ENCODE measurements at places on chromosomes 6 and 20.

DNA sequence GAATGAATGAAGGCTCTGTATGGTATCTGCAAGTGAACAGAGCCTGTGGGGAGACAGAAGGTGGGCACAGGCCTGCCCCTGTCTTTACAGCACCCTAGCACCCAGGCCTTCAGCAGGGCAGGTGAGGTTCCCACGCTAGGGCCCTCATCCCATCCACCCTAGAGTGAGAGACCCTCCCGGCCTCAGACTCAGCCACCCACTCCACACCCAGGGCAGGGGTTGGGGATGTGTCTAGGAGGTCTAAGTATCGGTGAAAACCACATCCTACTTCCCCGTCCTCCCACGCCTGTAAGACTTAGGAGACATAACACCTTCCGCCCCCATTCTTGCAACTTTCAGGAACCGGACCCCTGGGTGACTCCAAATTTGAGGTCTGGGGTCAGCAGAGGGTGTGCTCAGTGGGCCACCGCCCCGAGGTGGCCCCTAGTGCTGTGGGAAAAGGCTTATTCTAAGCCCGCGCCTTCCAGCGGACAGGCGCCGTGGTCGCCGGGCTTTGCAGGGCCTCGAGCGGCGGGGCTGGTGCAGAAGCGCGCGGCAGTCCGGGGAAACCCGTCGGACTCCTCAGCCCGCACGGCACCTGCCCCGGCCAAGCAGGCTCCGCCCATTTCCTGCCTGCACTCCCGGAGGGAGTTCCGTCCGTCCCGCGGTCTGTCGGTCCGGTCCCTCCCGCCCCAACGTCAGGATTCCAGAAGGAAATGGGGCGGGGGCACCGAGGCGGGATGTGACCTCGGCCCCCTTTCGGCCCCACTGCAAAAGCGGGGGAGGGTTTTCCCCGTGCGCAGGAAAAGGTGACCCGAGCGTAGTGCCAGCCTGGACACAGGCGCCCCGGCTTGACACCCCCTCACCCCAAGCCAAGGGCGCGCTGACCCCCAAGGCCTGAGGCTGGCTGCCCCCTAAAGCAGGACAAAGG lies 868 bp downstream of the SAMD10 start:
- peak; percentile 66 for DNase-seq

- DNase-seq: no peak
Observed at GRCh38 chr6:132481189-132481588, 31.7 kb downstream of the STX7 start.

DNA sequence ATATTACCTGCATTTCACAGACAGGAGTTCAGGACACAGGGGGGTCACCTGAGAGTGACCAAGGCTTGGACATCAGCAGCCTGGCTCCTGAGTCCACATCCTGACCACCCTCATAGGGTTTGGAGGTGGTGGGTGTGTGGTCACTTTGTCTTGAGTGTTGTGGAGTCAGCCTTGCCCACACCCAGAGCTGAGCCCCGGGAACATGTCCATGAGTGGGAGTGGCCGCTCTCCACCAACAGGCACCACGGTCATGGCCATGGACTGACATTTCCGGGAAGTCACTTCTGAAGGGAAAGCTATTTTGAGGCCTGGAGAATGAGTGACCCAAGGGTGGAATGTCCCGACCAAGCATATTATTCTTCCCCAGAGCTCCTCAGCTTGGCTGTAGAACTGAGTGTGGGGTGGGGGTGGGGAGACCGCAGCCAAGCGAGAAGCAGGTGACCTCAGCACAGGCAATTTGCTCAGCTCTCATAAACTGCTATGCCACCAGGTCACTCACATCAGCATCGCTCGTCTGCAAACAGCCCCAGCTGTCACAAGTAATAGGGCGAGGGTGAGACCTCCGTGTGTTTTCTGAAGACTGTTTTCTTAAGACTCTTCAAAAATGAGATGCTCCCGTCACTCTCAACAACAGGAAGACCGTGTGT lies 348.6 kb upstream of the CDH4 start:
- no peak for DNase-seq

DNA sequence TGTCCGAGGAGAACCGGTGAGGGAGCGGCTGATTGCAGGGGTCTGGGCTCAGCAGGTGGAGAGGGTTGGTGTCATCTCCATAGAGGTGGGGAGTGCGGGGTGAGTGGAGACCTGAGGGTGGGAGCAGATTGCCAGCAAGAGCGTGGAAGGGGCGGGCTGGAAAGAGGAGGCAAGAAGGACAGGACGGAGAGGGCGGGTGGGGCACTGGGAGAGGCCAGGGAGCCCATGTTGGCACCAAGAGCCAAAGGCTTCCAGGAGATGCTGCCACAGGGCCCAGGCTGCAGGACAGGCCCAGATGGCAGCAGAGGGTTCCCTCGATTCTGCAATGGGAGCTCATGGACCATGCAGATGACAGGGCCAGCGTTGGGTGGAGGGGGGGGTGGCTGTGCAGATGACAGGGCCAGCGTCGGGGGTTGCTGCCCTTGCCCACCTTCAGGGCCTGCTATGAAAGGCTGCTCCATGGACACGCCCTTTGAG lies 105.4 kb downstream of the TMEM242 start:
- no peak for DNase-seq

DNA sequence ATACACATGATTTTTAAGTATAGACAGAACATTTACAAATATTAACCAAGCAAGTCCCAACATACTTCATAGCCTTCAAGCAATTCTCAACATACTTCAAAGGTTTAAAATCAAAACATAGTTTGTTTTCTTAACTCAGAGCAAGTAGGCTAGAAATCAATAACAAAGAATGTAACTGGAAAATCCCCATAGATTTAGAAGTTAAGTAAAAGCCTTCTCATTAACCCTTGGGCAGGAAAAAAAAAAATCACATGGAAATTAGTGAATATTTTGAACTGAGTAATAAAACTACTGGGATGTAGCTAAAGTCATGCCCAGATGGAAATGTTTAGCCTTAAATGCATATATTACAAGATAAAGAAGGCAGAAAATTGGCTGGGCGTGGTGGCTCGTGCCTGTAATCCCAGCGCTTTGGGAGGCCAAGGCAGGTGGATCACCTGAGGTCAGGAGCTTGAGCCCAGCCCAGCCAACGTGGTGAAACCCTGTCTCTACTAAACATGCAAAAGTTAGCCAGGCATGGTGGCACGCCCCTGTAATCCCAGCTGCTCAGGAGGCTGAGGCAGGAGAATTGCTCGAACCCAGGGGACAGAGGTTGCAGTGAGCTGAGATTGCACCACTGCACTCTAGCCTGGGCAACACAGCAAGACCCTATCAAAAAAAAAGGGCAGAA lies 316.1 kb downstream of the TAF4 start:
- no peak for DNase-seq

DNA sequence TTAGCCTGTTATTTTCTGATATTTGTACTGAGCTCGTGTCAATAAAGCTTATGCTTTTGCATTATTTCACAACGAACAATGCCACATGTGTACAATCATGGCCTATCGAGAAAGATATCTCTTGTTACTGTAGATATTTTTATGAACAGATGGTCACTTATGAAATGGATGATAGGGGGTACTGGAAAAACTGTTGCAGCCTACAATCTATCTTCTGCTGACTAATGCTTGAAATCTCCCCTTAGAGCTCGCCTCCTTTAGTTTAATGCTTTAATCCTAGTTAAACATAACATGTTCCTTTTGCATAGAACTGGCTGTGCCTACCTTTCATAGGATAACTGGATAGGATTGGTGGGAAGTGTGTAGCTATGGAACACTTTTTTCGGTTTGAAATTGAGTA lies 296.2 kb downstream of the FARS2 start:
- DNase-seq: no peak

DNA sequence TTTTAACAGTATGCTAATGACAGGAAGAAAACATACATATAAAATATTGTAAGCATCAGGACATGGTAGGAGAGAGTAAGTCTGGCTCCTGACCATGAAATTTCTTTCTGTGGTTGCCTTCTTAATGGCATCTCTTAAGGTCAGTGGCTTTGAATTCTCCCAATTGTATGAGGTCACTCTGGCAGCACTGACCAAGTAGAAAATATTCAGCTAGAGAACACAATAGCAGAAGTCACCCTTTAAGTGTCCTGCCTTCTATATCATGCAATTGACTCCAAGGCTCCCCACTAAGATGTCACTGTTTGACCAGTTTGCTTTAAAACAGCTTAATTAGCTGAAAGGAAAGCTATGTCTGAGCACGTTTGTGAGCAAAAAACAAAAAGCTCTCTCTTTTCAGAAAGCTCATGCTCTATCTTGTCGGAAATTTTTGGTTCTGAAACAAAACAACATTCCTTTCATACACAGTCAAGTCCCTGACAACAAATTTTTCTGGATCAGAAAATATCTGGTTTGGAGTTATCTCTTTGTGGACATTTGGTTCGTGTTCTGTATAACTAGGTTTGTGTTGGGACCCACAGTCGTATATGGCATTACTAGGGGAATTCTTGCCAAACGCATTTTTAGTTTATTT lies 120.9 kb upstream of the IFNGR1 start:
- peak; percentile 29 for DNase-seq

- no peak for DNase-seq
Observed at GRCh38 chr6:126002755-126003679, 16.7 kb downstream of the TRMT11 start.

- no peak for DNase-seq
Observed at GRCh38 chr6:144418959-144419545, 133.9 kb downstream of the UTRN start.

DNA sequence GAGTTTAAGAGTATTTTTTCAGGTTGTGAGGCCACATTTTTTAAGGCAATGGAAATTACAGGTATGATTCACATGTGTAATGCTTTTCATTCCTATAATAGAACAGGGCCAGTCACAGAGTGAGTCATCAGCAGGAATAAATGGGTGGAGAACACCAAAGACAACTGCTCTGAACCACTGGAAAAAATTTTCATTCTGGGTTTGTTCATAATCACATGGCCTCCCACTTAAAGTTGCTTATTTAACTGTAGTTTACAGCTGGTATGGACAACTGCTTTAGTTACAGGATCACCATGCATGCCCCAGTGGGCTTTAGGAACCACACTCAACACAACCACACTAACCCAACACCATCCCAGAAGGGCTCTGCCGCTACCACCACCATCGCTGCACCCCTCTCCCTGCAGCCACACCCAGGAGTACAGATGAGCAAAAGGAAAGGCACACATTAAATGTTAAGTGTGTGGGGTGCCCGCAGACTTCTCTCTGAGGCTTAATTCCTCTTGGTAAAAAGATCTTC lies 107.0 kb upstream of the DST start:
- peak; percentile 94 for DNase-seq

- no peak for DNase-seq
Observed at GRCh38 chr6:37850728-37851285, 31.3 kb downstream of the ZFAND3 start.

GRCh38 chr6:149079456-149079855 lies 238.1 kb upstream of the TAB2 start:
- no peak for DNase-seq

- DNase-seq: no peak
Observed at GRCh38 chr6:17015551-17016381, 86.1 kb upstream of the STMND1 start.

GRCh38 chr6:43736211-43736786 lies 33.7 kb upstream of the VEGFA start:
- no peak for DNase-seq

- no peak for DNase-seq
Observed at GRCh38 chr6:118263921-118264486, 284.1 kb upstream of the PLN start.

DNA sequence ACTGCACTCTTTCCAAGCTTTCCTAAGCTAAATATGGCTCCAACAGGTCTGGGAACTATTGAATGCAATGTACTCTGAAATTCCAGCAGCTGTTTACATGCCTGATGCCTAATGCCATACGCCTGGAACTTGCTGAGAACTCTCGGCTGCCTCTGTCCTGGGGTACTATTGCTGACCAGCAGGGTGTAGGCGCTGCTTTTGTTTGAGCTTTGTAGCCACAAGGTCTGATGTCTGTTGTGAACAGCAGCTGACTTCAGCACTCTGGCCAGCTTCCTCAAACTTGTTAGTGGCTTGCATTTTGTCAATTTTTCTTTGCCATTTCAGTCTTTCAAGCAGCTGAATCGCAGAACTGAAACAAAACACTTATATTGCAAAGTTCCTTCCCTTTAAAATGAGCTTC lies 26.7 kb downstream of the SAYSD1 start:
- no peak for DNase-seq

- no peak for DNase-seq
Observed at GRCh38 chr20:44586289-44586911, 4.0 kb downstream of the PKIG start.

DNA sequence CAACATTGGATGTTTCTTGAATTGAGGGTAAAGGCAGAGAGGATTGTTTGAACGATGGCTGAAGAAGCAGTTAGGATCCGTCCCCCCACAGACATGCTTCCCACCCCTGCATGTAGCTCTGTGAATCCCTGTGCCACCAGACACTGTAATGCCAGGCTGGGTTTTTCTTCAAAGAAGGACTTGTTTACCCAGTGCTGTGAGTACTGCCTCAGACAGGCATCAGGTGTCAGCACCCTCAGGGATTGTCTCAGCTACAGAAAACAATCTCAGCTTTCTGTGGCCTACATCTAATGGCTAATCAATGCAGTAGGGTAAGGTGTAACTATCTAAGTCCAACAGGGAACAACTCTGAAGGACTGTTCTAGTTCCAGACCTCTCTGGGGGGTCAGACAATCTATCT lies 853.0 kb upstream of the EPHA7 start:
- DNase-seq: no peak

- DNase-seq: no peak
Observed at GRCh38 chr6:146719387-146719786, 120.6 kb downstream of the ADGB start.

DNA sequence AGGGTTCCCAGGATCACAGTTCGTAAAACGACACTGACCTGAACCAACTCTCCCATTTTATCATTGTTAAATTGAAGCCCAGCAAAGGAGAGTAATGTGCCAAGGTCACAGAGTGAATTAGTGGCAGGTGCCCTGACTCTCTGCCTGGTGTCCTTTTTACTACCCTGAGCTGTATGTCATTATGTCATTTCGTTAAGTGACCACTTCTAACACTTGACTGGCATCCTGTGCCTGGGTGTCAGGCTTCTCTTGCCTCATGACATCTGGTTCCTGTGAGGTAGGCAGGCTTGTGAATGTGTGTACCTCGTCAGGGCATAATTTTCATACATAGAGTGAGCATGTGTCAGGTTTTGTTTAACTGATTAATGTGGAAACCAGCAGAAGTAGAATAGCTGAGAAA lies 48.6 kb downstream of the RALY start:
- no peak for DNase-seq

GRCh38 chr6:154001494-154002285 lies 37.4 kb upstream of the OPRM1 start:
- DNase-seq: no peak

GRCh38 chr6:135176058-135176457 lies 5.0 kb upstream of the MYB start:
- DNase-seq: no peak

GRCh38 chr6:110395221-110395620 lies 20.2 kb downstream of the DDO start:
- no peak for DNase-seq

DNA sequence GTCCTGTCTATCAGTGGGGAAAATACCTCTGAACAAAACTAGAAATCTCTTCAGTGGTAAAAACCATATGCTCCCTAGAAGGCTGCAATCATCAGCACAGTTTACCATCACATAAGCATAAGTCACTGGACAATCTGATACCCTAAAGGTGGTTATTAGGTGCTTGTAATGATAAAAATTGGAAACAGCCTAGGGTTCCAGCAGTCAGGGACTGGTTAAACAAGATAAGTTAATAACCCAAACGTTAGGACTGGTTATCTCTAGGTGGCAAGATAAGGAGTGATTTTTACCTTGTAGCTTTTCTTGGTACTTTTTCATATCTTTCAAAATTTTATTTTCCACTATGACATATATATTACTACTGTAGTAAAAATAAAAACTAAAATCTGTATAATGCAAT lies 11.0 kb downstream of the ECI2 start:
- no peak for DNase-seq

GRCh38 chr6:6688283-6688682 lies 99.8 kb downstream of the LY86 start:
- DNase-seq: no peak

Measured in mammary epithelial cell (primary cell).